ENCODE measurements at places on chromosomes 7 and 10.
A peak's percentile ranks its signal among the peaks of the same experiment; 100 is the strongest.

GRCh38 chr10:101749047-101750016 is 26.6 kb downstream of the FGF8 start:
- DNase-seq = no peak

- DNase-seq = no peak
Measured at GRCh38 chr7:87359366-87359765, 13.9 kb downstream of the CROT start.

- DNase-seq = no peak
Measured at GRCh38 chr7:157152391-157152937, 13.7 kb downstream of the UBE3C start.

- DNase-seq = peak; percentile 76
Measured at GRCh38 chr7:15015545-15016314, 113.2 kb upstream of the DGKB start.

DNA sequence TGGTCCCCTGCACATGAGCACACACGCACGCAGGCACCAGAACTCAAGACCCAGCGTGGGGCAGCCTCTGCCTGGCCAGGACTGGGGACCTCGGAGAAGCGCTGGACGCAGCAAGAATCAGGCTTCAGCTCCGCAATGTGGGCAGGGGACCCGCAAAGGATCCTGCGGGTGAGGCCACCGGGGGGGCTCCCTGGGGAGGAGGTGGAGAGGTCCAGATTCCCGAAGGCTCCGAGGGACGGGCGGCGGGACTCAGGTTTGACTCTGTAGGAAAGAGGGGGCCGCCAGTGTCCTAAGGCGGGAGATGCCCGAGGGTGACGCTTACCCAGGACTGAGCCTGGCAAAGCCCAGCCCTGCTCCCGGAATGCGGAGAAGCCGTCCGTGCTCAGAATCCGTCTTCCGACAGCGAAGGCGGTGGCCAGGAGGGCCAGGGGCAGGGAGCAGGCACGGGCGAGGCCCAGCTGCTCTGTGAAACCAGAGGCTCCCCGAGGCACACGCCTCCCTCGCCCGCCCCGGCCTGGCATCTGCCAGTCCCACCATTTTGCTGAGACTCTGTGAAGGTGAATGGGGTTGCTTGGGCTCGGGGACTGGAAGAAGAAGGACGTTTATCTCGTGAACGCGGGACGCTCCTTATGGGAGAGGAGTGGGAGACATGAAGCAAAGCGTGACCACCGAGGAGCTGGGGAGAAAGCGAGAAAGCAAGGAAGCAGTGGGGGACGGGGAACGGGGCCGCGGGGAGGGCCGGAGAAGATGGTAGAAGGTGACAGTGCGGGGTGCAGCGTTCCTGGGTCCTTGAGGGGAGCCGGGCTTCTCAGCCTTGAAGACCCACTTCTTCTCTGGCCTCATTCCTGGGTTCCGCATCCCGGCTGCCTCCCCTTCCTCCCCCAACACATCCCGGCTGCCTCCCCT is 489.2 kb downstream of the PTPRN2 start:
- DNase-seq = no peak

- no peak for DNase-seq
Measured at GRCh38 chr7:1245524-1246050, 12.9 kb downstream of the UNCX start.

DNA sequence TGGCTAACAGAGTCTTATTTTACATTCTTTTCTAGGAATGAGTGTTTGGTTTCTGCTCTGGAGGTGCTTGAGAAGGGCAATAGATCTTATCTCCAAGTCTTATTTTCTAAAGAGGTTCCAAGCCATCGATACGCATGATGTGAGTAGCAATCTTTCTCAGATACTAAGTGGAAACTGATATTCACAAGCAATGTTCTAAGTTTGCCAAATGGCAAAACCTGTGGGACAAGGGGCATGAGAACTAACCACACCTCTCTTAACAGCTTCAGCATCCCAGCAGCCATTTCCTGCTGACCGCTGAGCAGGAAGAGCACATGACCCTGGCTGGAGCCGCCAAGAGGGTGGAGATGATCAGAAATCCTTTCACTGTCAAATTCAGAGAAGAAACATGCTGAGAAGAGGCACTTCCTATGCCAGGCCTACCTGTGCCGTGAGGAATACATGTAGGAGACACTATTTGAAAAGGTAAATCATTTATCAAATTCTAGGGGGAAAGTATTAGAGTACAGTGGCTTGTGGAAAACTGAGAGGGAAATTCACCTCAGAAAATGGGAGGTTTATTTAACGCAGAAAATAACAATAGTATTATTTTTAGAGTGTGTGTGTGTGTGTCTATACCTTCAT is 35.2 kb downstream of the CCDC71L start:
- DNase-seq = no peak

DNA sequence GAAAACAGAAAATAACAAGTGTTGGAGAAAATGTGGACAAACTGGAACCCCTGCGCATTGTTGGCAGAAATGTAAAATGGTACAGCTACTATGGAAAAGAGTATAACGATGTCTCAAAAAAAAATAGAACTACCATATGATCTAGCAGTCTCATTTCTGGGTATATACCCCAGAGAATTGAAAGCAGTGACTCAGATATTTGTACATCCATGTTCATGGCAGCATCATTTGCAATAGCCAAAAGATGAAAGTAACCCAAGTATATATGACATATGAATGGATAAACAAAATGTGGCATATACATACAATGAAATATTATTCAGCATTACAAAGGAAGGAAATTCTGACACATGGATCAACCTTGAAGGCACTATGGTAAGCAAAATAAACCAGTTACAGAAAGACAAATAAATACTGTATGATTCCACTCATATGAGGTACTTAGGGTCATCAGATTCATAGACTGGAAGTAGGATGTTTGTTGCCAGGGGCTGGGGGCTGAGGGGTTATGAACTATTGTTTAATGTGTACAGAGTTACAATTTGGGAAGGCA is 4.9 kb downstream of the NRCAM start:
- no peak for DNase-seq

DNA sequence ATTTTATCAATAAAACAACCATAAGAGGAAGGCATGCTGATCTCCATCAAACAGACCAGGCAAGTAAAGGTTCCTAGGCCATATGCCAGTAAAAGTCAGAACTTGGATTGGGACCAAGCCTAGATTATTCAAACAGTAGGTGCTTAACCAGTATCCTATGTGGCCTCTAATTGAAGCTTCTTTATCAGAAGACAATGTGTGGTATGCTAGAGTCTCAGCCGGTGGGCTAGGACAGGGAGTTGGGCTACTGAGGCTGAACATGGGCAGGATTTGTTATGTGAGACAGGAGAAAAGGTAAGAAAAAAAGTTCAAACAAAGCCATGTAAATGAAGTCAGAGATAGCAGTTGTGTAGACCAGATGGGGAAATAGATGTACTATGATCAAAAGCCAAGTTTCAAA is 413.7 kb upstream of the GHITM start:
- no peak for DNase-seq

DNA sequence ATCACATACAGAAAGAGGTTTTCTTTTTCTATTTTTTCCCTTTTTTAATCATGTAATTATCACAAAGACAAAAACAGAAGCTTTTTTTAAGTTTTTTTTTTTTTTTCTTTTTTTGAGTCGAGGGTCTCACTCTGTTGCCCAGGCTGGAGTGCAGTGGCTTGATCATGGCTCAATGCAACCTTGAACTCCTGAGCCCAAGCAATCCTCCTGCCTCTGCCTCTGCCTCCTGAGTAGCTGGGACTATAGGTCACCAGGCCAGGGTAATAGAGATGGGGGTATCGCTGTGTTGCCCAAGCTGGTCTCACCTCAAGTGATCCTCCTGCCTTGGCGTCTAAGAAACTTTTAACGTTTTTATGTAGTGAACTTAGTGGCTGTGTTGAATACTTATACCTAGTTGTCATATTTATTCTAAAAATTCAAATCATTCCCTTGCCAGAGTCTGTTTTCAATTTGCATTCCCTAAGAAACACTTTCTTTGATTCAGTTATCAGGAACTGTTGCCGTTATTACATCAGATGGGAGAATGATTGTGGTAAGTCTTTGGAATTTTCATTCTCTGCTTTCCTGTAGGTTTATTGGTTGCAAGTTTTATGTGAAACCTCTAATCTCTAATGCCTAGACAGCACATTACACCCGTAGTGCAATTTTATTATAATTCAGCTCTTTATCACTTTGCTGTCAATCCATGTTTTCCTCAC is 1.3 kb downstream of the LSM8 start:
- DNase-seq = no peak

GRCh38 chr7:4873071-4873944 is 10.2 kb downstream of the RADIL start:
- no peak for DNase-seq

- DNase-seq = no peak
Measured at GRCh38 chr7:36788825-36789470, 64.7 kb upstream of the AOAH start.

- no peak for DNase-seq
Measured at GRCh38 chr7:122290476-122290875, 14.1 kb downstream of the FEZF1 start.

- no peak for DNase-seq
Measured at GRCh38 chr10:75143353-75143752, 31.9 kb downstream of the SAMD8 start.

GRCh38 chr10:128744092-128744491 is 617.9 kb upstream of the MKI67 start:
- no peak for DNase-seq

- no peak for DNase-seq
Measured at GRCh38 chr10:16231734-16232435, 204.9 kb upstream of the PTER start.

GRCh38 chr7:117816727-117817126 is 56.5 kb downstream of the CTTNBP2 start:
- DNase-seq = no peak

DNA sequence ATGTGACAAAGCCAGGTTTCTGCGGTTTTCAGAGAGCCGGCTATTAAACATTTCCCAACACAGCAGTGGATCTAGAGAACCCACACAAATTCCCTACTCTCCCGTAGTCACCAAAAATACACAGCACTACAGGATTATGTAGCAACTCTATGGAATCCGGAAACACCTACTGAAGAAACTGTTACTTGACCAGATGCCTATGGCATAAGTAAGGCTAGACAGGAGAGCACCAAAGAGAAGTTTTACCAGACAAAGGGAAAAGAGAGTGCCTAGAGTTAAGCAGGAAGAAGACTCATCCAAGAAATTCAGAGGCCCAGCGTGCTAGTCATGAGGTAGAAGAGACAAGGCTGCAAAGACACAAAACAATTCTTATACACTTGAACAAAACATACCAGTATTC is 321.1 kb downstream of the PARD3 start:
- DNase-seq = no peak
